ENCODE measurements at places on chromosomes 7 and 10.

- H3K27ac ChIP-seq: no peak overlapping the region
- no peaks in the 10 kb centered on the region for H3K27me3 ChIP-seq
- H3K4me1 ChIP-seq: no peaks in the 10 kb centered on the region
- no peak for DNase-seq
Measured at GRCh38 chr7:143318661-143319060, 2.8 kb downstream of the CLCN1 start.

GRCh38 chr10:93165367-93165766 lies 91.7 kb downstream of the CYP26A1 start:
- no peak for DNase-seq
- no peaks in the 10 kb centered on the region for H3K27me3 ChIP-seq
- H3K36me3 ChIP-seq: no peaks in the 10 kb centered on the region

- DNase-seq: no peak
- H3K36me3 ChIP-seq: no peaks in the 10 kb centered on the region
- H3K27ac ChIP-seq: no peak overlapping the region
- peaks cover 2% of the 10 kb centered on the region for H3K4me1 ChIP-seq
- H3K4me3 ChIP-seq: no peak overlapping the region
Measured at GRCh38 chr10:11598712-11599397, 12.6 kb downstream of the USP6NL start.

DNA sequence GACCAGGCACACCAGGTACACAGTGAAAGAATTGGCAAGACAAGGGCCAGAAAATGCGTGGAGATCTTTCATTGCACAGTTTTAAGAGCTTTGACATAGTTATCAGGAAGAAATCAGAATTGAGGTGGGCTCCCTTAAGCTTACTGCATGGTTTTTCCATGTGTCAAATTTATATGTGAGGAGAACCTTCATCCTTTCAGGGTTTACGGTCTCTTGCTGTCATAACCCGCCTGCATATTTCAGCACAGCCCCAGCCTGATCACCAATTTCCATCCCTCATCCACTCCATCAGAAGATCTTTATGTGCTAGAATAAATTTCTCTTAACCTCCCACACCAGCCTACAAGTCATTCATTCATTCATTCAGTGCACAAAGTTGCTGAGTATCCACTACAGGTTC lies 373.1 kb downstream of the KCNMA1 start:
- no peak for DNase-seq
- no peak overlapping the region for H3K27ac ChIP-seq
- no peaks in the 10 kb centered on the region for H3K27me3 ChIP-seq
- no peaks in the 10 kb centered on the region for H3K4me1 ChIP-seq

GRCh38 chr7:156614434-156615264 lies 25.9 kb upstream of the RNF32 start:
- peaks cover 23% of the 10 kb centered on the region for H3K4me1 ChIP-seq
- H3K27ac ChIP-seq: no peak overlapping the region
- DNase-seq: no peak
- peaks cover 9% of the 10 kb centered on the region for H3K27me3 ChIP-seq

- H3K27me3 ChIP-seq: no peaks in the 10 kb centered on the region
- no peak overlapping the region for H3K4me3 ChIP-seq
- H3K27ac ChIP-seq: no peak overlapping the region
- no peak for DNase-seq
- H3K36me3 ChIP-seq: no peaks in the 10 kb centered on the region
Measured at GRCh38 chr10:73650537-73651331, 5.1 kb downstream of the SYNPO2L start.

Data from effector memory CD4-positive, alpha-beta T cell (primary cell).